ENCODE measurements at places on chromosomes 12 and 14. TPM values are rescaled to one million over a fixed set of nuclear protein-coding genes. Genes with fewer than 3 reads are reported as not detected.

The FAM181A gene
- total RNA-seq = not detected

The SPATS2 gene
- 17.6 TPM for total RNA-seq

The ARHGAP9 gene
- not detected for total RNA-seq

The TWF1 gene
- total RNA-seq = 83.8 TPM

The E2F7 gene
- 10.9 TPM for total RNA-seq

Data from mesangial cell (primary cell).